ENCODE measurements at places on chromosomes 16 and 17.

GRCh38 chr17:33463887-33464286 lies 170.8 kb upstream of the ASIC2 start:
- no peak for DNase-seq

DNA sequence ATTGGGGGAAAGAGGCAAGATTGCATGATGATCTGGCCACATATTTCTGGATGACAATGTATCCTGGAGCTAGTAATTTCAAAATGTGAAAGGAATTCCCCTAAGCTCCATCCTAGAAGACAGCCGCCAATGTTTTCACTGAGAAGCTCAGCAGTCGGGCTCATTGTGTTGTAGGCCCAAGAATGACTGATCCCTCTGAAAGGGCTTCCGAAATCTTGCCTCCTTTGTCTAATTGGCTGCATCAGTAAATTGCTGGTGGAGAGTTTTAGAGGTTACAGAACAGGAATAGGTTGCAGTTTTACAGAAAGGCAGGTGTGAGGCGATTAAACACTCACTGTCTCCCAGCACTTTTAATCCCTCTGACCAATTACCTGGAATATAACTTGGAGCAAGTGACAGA lies 464.1 kb upstream of the SALL1 start:
- DNase-seq, result no peak

- no peak for DNase-seq
Measured at GRCh38 chr17:49491192-49491769, 3.8 kb upstream of the NGFR start.

DNA sequence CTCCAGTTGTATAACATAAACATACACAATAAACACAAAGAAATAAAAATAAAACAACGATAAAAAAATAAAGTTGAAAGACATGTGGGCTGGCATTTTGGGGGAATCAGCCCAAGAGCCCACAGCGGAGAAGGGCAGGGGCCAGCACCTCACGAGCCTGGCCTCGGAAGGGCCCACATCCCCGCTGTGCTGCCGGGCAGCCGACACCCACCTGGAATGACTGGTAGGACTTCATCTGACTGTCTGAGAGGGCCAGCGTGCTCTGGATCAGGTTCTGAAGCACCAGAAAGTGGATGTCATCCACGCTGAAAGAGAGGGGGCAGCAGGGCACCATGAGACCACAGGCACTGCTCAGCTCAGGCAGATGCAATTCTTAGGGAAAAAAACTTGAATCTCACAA lies 73.5 kb downstream of the GTF3C1 start:
- DNase-seq, result no peak

DNA sequence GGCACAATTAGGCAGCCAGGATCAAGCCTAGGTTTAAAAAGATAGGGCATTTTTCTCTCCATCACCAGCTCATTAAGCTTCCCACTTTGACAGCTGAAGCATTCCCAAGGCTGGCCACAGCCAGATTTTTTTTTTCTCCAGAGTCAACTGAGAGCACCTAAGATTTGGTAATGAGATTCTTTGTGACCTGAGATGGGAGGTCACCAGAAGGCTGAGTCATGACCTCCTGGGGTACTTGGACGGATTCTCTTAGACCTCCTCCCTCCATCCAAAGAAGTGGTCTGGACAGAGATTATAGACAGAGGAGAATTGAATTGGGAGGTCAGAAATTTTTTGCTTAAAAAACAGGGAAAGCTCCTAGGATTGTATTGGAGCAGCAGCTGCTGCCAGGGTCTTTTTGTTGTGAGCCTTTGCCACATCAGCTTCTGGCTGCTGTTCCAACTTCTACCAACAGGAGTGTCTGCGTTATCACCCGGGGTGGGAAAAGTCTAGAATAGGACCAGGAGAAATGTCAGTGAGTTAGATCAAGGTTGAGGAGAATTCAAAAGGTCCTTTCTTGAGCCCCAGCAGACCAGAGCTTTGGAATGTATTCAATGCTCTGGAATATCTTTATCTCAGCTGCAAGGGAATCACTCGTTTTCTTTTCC lies 221.2 kb upstream of the N4BP1 start:
- DNase-seq, result no peak

GRCh38 chr16:56370185-56370874 lies 55.0 kb downstream of the AMFR start:
- DNase-seq, result no peak

- no peak for DNase-seq
Measured at GRCh38 chr16:89386306-89387185, 103.8 kb downstream of the ANKRD11 start.

DNA sequence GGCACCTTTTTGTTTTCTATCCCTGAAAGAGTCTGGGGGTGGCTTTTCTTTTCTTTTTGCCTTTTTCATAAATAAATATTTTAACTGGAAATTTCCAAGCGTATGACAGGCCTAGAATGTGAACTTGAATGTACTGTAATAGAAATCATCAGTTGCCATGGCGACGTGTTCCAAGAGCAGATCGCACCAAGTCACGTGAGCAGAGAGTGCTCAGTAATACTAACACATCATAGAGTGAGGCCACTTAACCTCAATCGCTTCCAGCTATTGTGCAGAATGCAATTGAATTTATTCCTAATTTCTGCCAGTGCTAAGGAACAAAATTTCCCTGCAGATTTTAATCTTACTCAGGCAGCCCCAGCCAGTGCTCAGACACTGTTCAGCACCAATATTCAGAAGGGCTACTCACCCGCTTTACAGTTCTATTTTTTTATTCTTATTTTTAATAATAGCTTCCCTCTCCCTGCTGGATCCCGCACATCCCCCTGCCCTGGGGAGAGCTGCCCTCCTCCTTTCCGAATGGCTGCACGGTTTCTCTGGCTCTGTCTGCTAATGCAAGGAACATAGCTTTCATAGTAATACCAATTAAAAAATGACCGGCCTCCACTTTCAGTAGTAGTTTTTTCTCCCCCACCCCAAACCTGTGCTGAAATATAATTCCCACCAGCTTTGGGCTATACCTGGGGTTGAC lies 26.2 kb upstream of the PMFBP1 start:
- DNase-seq, result no peak

DNA sequence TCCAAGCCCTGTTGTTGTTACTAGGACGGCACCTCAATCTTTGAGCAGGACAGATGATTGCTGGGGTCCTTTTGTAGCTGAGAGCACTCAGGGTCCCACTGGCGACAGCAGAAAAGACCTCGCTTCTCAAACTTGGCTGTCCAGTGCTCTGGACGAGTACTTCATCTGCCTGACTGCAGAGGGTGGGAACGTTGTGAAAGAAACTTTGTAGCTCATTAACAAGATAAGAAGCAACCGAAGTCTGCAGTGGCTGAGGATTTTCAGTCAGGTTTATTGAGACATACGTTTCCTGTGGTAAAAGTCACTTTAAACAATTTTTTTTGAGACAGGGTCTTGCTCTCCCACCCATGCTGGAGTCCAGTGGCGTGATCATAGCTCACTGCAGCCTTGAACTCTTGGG lies 191.7 kb downstream of the PRKCB start:
- DNase-seq, result no peak

- DNase-seq, result no peak
Measured at GRCh38 chr17:50893183-50893993, 27.2 kb upstream of the TOB1 start.

DNA sequence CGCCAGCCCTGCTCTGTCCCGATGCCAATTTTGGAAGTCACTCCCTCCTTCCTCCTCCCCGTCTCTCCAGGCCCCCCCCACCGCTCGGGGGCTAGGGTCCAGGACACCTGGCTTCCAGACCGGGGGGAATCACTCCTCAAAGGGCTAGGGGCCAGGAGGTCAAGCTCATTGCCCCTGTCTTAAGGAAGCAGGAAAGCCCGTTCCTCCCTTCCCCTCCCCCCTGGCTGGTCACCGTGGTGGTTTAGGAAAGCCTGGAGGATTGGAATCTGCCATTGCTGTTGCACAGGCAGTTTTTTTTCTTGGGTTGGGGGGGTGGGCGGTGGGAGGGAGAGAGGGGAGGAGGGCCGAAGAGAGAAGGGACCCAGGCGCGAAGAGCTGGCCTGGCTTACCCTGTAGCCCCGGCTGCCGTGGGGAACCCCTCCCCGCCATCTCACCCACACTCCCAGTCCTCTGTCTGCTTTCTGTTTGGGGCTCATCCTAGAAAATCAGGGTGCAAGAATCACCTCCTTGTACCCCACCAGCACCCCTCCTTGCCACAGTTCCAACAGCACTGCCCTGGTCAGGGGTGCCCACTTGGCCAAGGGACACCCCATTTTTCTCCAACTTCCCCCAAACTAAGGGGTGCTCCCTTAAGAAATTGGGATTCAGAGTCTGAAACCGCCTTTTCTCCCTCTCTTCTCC lies 2.9 kb upstream of the BCL6B start:
- no peak for DNase-seq

DNA sequence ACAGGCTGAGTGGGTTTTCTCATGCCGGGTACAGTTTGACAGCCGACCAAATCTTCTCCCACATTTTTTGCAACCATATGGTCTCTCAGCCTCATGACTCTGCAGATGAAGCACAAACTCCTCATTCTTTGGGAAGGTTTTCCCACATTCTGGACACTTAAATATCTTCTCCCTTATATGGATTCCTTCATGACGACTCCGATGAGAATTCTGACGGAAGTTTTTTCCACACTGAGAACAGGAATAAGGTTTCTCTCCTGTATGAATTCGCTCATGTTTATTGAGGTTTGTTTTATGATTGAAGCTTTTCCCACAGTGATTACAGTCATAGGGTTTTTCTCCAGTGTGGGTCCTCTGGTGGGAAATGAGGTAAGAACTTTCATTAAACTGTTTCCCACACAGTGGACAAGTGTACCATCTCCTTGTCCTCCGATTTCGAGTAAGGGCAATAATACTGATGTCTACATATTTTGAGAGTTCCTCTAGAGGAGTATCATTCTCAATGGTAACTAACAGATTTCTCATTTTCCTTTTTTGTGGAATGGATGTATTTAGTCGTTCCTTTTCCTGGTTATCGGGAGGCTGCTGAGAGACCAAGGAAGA lies 10.9 kb downstream of the ZNF200 start:
- DNase-seq, result no peak

DNA sequence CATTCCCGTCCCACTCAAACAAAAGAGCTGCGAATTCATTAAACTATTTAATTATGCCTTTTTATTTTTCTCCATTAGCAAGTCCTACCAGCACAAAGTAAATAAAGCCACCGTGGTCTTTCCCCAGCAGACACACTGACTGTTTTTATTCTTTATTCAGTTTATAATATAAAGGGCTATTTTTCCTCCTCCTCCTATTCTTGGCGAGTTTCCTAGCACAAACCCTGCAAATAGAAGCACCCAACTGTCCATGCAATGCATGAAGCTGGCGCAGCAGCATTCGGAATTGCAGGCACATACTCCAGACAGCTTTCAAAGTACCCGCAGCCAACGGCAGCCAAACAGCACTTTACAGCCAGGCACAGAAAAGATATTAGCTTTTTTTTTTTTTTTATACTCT lies 583.4 kb upstream of the PSMD7 start:
- no peak for DNase-seq

DNA sequence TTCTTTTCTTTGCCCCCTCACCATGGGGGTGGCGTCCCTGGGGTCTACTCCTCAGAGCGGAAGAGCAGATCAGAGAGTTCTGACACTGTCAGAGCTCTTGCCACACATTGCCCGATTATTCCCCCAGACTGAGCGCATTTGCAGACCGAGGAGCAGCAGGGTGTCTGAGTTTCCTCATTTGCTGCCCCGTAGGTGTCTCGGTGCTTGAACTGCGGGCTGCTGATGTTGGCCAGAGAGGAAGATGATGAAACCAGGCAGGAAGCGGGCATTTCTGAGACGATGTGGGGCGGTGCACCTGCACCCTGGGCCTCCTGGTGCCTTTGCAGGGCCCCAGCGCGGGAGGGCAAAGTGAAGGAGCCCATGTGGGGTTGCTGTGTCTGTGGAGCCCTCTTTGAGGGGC lies 55.2 kb downstream of the ARSG start:
- no peak for DNase-seq

DNA sequence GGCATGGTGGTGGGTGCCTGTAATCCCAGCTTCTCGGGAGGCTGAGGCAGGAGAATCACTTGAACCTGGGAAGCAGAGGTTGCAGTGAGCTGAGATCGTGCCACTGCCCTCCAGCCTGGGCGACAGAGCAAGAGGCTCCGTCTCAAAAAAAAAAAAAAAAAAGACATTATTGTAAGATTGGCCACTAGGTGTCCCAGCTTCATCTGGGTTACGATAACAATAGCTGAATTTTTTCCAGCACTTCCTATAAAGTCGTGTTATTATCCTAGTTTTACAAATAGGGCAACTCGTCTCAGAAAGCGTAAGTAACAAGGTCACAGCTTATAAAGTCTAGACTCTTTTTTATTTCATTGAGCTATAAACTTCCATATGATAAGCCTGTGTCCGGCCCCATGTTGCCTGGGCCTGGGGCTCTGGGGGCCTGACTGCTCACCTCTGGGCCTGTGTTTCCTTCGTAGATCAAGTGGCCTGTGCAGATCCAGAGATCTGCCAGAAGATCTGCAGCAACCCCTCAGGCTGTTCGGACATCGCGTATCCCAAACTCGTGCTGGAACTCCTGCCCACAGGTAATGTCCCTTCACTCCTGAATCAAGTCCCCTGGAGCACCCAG lies 60.5 kb downstream of the SLC5A11 start:
- no peak for DNase-seq

- DNase-seq, result no peak
Measured at GRCh38 chr17:20200016-20200795, 191.0 kb downstream of the SPECC1 start.

DNA sequence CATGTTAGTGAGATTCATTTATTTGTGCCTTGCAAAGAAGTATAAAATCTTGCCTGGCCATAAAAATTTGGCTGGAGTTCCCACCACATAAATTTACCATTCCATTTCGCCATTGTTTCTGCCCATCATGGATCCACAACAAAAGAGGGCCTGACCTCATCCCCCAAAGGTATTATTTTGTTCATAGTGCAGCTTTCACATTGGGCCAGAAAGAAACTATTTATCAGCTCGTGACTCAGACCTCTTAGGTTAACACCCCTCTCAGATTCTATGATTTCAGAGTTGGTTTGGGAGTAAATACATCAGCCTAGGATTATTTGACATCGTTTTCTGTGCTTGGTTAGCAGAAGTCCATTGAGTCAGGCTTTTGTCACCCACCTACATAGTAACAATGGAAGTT lies 108.1 kb downstream of the SHISA6 start:
- DNase-seq, result no peak

- no peak for DNase-seq
Measured at GRCh38 chr17:79547586-79547985, 63.3 kb downstream of the RBFOX3 start.

DNA sequence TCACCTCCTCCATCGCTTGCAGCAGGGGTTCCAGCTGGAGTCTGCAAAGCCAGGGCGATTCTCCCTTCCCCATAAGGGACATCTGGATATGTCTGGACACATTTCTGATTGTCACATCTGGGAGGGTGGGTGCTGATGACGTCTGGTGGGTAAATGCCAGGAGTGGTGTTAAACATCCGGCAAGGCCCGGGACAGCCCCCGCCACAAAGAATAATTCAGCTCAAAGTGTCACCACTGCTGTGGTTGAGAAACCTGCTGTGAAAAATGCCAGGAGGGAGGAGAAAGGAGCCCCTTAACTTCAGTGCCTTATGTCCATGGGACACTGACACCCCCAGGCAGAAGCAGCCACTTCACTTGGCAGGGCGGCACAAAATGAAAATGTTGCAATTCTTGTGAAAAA lies 179.4 kb upstream of the SDK2 start:
- DNase-seq, result no peak

- DNase-seq, result peak; percentile 19
Measured at GRCh38 chr17:57294629-57295501, 38.5 kb downstream of the MSI2 start.
